ENCODE measurements at places on chromosomes 2 and 18.

DNA sequence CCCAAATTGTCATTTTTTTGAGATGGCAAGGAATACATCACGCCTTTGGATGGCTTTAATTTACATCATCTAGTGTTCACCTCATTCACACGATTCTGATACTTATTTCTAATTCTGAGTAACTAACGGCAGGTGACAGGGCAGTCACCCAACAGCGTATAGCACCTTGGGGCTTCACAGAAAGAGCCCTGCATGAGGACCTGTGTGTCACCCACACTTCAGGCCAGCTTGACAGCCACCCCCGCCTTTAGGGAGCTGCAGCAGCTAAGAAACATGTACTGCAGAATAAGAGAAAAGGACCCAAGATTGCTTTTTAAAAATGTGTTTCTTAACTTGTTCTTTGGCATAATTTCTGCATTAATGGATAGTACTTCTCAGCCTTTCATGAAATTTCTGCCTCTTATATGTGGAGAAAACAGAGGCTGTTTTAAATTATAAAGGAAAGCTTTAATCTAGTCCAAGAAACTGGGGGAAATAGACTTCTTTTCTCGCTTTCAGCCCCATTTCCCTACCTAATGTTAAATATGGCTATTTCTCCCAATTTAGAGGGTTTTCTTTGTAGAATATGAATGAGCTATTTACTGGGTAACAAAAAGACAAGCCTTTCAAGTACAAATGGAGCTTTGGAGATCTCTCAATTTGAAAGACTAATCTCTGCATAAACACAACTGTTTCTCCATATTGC, 245.1 kb downstream of the LDLRAD4 start:
- no peak for DNase-seq

DNA sequence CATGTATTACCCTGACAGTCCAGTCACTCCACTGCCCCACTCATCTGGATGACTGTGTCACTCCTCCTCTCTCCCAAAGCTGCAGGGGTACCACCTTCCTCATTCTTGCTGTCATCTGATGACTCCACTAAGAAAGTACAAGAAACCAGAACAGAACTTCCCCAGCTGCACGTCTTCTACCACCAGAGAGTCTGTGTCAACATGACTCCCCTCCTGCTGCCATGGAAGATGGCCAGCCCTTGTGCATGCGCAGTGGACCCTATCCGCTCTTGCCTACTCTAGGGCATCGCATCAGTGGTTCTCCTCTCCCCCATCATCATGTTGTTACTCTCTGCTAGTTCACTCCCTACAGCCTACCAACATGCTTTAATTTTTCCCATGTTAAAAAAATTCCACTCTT, 14.5 kb upstream of the ST8SIA3 start:
- no peak for DNase-seq

GRCh38 chr18:22800551-22800951, 132.6 kb upstream of the RBBP8 start:
- DNase-seq, result no peak

GRCh38 chr2:52695731-52696130, 1071.9 kb upstream of the CHAC2 start:
- DNase-seq, result no peak

GRCh38 chr2:119252186-119253113, 28.8 kb downstream of the STEAP3 start:
- DNase-seq, result no peak

GRCh38 chr18:23226930-23227725, 91.8 kb downstream of the CABLES1 start:
- no peak for DNase-seq

DNA sequence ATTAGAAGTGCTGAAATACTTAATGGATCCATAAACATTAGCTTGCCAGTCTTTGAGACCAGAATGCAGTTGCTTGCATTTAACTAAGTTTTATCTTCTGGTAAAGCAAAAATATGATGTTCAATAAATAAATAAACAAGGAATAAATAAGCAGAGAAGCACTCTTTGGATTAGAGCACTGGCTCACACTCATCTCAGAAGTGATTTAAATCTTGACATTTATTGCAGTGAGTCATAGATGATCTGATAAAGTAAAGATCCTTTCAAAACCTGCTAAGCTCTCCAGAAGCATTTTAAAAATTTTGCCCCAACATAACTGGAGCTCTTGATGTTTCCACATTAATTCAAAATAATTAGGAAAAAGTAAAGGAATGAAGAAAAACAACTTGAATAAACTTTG, 66.8 kb downstream of the KYNU start:
- DNase-seq, result no peak

GRCh38 chr2:39481611-39482010, 44.5 kb upstream of the MAP4K3 start:
- no peak for DNase-seq

DNA sequence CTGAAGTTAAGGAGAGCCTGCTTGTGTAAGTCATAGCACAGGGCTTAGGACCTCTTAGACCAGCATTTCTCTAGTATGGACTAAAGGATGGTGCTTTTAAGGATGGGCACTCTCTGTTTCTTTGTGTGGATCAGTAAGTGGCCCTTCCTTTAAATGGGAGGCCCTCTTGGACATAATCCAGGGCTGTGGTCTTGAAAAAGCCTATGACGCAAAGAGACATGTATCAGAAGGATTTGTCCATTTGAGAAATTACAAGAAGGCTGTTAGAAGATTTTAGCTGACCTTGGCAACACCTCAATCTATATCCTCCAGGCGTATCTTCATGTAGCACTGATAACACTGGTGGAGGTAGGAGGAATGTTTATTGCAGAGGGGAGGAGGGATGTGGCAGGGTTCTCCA, 79.2 kb downstream of the PRPF40A start:
- DNase-seq, result no peak

- DNase-seq, result no peak
These were observed 4.5 kb upstream of the DYM start for GRCh38 chr18:49464718-49465598.

Measured in NCI-H1436 (cell line).